ENCODE measurements at places on chromosomes 2 and 18. TPM values are rescaled to one million over a fixed set of nuclear protein-coding genes. Genes with fewer than 3 reads are reported as not detected.

The STPG4 gene
- not detected for total RNA-seq

The TFPI gene
- total RNA-seq = 28.0 TPM

The GAREM2 gene
- 1.5 TPM for total RNA-seq

The TTN gene
- total RNA-seq = 3,379 TPM

The PROC gene
- not detected for total RNA-seq

The SERPINB13 gene
- not detected for total RNA-seq

The EN1 gene
- not detected for total RNA-seq

The THSD7B gene
- 0.05 TPM for total RNA-seq

The RAD51AP2 gene
- 0.16 TPM for total RNA-seq

The CRYGD gene
- not detected for total RNA-seq

The MEMO1 gene
- total RNA-seq = 61.3 TPM

The ALKAL2 gene
- 2.6 TPM for total RNA-seq

The PLB1 gene
- total RNA-seq = 5.5 TPM

The IL36G gene
- not detected for total RNA-seq

The NPHP1 gene
- 6.1 TPM for total RNA-seq

The SULT1C4 gene
- total RNA-seq = 3.9 TPM

The ALPG gene
- not detected for total RNA-seq

The FZD7 gene
- 26.1 TPM for total RNA-seq

The METTL5 gene
- 69.8 TPM for total RNA-seq

The REG3A gene
- not detected for total RNA-seq

The NFATC1 gene
- total RNA-seq = 15.3 TPM

The SLC9A4 gene
- total RNA-seq = not detected

The CHN1 gene
- 8.6 TPM for total RNA-seq

The IMPA2 gene
- 21.9 TPM for total RNA-seq

The NEU4 gene
- total RNA-seq = not detected

The TMEM37 gene
- total RNA-seq = 0.81 TPM

The SLC25A52 gene
- total RNA-seq = not detected

The HDHD2 gene
- total RNA-seq = 25.7 TPM

The LOXHD1 gene
- total RNA-seq = 0.19 TPM

The ZNF2 gene
- total RNA-seq = 3.4 TPM

The MEP1B gene
- not detected for total RNA-seq

The IL36B gene
- total RNA-seq = not detected

The CYRIA gene
- 2.6 TPM for total RNA-seq

The KIF5C gene
- total RNA-seq = 1.4 TPM

The KCNF1 gene
- 0.33 TPM for total RNA-seq

The MAP3K19 gene
- total RNA-seq = not detected
